ENCODE measurements at places on chromosomes 2 and 18.

- DNase-seq, result no peak
Observed at GRCh38 chr2:183112577-183112976, 11.7 kb upstream of the NUP35 start.

GRCh38 chr2:137828624-137829023, 135.6 kb upstream of the HNMT start:
- DNase-seq, result no peak

GRCh38 chr18:73733806-73734314, 413.8 kb downstream of the FBXO15 start:
- DNase-seq, result no peak

- no peak for DNase-seq
Observed at GRCh38 chr18:72588360-72588759, 44.2 kb upstream of the CBLN2 start.

GRCh38 chr2:23746141-23746863, 180.6 kb downstream of the ATAD2B start:
- DNase-seq, result no peak

DNA sequence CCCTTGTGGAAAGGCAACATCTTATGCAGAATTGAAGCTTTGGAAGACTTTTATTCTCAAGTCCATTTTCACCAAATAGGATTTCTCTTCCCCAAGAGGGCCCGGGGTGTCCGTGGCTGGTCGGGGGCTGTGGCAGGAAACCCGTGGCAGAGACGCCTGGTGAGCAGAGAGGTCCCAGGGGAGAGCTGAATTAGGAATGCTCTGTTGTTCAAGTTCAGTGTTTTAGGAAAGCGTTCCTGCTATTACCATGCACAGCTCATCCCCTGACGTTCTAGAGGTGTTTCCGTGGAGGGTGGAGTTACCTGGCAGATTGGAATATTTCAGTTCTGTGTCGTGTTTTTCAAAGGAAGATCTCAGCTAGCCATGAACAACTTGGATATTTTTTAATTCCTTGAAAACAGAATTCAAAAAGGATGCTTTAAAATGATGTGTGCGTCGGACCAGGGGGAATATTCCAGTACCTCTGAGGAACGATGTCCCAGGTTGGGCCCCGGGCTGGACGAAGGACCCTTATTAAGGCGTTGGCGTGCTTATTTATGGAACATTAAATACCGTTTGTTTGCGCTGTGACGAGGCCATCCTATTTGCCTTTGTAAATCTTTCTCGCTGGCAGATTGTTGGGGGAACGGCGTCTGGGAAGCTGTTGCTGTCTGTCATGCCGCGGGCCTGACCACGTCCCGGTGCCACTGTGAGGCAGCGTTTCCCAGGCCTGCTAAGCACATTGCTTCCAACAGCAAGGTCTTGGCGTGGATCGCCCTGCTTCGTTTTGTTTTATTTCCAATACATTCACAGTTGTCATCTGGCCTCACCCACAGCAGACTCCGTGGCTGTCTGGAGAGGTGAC, 8.2 kb downstream of the NFATC1 start:
- DNase-seq, result no peak

- no peak for DNase-seq
Observed at GRCh38 chr18:13276530-13277520, 58.3 kb downstream of the LDLRAD4 start.
